ENCODE measurements at places on chromosomes 3 and 15.

GRCh38 chr3:177827511-177828207 lies 630.4 kb upstream of the TBL1XR1 start:
- peak; percentile 34 for DNase-seq

- DNase-seq, result no peak
Observed at GRCh38 chr3:297585-297984, 101.0 kb downstream of the CHL1 start.

- DNase-seq, result no peak
Observed at GRCh38 chr3:135491491-135492205, 473.9 kb upstream of the PPP2R3A start.

DNA sequence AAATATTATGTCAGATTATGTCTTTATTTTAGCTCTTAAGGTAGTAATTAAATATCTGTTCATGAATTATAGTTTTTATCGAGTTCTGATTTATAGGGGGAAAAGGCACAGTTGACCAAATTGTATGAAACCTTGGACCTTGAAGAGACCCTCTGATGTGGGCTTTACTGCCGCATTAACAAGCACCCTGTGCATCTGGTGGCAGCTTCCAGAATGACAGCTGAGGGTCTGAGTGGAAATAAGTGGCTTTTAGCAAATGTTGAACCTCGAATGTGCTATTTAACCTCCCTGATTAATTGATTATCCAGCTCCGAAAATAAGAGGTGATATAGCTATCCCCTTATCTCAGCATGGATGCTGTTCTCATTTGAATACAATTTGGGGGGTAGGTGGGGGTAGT lies 87.0 kb downstream of the TMEM108 start:
- no peak for DNase-seq

GRCh38 chr3:153138276-153139210 lies 23.5 kb upstream of the RAP2B start:
- DNase-seq, result peak; percentile 70

DNA sequence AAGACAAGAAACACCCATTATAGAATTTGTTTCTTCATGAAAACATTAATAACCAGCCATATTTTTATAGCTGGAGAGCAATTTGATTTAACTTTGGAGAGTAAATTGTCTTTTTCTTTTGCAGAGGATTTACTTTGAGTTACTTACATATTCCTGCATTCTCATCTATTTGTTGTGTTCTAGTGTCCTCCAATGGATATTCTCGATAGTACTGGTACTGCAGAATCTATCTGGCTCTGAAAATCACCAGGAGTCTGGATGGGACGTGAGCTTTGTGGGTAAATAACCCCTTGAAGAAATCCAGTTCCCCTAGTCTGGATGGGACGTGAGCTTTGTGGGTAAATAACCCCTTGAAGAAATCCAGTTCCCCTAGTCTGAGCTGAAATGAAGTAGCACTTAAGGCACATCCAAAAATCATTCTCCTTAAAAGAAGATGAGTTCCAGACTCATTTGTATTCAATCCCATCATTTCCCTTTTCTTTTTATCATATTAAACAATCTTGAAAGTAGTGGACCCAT lies 294.1 kb upstream of the UBE2E2 start:
- no peak for DNase-seq

All from myocyte (in vitro differentiated cells).